ENCODE measurements at places on chromosomes 16 and 17. TPM values are rescaled to one million over a fixed set of nuclear protein-coding genes. Genes with fewer than 3 reads are reported as not detected.

The TADA2A gene
- 27.3 TPM for total RNA-seq

The GAS7 gene
- total RNA-seq = 0.31 TPM

The NCOR1 gene
- 104 TPM for total RNA-seq

The GUCY2D gene
- not detected for total RNA-seq

The CMTM2 gene
- not detected for total RNA-seq

The SLC9A5 gene
- 5.2 TPM for total RNA-seq

Measured in activated naive CD4-positive, alpha-beta T cell treated with anti-CD3 and anti-CD28 coated beads for 36 hours (primary cell).